ENCODE measurements at places on chromosomes 7 and 10. TPM values are rescaled to one million over a fixed set of nuclear protein-coding genes. Genes with fewer than 3 reads are reported as not detected.

SLC18A3 gene
- total RNA-seq, result not detected

SPDYE2B gene
- not detected for total RNA-seq

DLX6 gene
- not detected for total RNA-seq

UCMA gene
- not detected for total RNA-seq

PTN gene
- total RNA-seq, result 0.37 TPM

DNA sequence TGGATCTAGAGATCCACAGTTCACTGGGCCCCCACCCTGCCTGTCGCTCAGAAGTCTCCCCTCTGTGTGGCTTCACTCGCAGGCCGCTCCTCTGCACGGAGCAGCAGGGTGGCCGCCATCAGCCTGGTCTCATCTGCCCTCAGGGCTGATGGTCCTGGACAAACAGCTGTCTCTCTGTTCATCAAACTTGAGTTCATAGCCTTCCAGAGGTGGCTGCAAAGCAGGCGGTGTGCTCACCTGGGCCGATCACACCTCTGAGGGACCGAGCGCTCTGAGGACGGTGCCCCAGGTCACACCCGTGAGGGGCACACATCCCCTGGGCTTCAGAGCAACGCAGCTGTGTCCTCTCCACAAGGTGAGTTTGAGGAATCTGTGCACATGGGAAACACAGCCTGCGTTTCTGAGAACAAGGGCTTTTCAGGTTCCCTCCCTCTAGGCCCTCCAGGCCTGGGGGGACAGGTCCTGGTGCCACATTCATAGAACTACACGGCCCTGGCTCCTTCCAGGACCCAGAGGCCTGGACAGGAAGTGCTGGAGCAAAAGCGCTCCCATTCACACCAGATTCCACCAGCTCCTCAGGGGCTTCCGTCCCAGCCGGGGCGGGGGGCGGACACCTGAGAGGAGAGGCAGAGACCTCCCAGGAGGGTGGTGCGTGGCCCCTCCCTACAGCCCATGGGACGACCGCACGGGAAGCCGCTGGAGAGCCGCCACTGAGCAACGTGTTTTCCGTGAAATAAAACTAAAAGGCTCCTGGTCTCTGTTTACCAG is 31.2 kb upstream of the FAM20C start:
- ATAC-seq, result no peak

- no peak for ATAC-seq
These were observed 338.2 kb upstream of the PFKP start for GRCh38 chr10:2729197-2729596.

DNA sequence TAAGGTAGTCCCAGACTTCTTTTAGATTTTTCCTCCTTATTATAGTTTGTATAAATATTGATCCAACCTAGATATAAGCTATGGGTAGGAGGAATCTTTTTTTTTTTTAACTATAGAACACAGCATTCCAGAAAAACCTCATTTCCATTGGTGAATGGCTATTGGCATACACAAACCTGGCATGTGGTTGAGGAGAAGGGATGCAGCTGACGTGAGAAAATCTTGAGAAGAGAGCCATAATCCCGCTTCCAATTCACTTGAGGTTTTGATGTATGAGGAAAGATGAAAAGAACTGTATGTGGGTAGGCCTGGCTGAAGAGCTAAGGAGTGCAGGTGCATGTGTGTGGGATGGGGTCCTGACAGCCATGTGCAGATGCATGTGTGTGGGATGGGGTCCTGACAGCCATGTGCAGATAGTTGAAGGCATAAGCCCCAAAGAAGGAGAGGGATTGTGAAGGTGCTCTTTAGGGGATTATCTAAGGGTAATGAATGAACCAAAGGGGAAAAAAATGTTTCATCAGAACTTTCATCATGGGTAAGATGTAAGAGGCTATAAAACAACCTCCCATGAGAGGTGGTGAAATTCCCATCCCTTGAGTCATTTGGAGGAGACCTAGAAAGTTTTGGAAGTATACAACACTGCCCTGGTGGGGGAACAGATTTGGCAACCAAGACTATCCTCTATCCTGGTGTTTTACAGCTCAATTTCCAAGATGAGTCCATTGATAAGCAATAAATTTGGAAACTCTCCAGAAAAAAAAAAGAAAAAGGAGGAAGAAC is 3.8 kb upstream of the PKD2L1 start:
- no peak for ATAC-seq

- ATAC-seq, result peak; percentile 41
These were observed 44.8 kb upstream of the FAM133B start for GRCh38 chr7:92634924-92635519.

GRCh38 chr7:90816511-90817142 is 220.5 kb downstream of the CDK14 start:
- ATAC-seq, result peak; percentile 93

DNA sequence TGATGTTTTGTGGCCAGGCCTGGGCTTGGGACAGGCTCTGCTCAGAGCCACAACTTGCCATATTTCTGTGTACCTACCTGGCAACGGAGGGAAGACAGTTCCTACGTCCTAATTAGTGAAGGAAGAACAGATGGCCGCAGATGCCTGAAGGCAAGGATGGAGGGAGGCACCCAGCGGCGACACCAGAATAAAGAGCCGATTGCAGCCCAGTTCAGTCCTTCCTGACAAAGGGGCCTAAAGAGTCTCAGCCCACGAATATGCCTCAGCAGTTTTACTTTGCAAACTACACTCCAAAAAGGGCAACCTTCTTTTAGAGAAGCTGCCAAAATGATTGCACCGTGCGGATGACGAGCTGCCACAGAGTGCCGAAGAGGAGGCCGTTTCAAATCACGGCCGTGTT is 585.8 kb downstream of the GLRX3 start:
- no peak for ATAC-seq

DNA sequence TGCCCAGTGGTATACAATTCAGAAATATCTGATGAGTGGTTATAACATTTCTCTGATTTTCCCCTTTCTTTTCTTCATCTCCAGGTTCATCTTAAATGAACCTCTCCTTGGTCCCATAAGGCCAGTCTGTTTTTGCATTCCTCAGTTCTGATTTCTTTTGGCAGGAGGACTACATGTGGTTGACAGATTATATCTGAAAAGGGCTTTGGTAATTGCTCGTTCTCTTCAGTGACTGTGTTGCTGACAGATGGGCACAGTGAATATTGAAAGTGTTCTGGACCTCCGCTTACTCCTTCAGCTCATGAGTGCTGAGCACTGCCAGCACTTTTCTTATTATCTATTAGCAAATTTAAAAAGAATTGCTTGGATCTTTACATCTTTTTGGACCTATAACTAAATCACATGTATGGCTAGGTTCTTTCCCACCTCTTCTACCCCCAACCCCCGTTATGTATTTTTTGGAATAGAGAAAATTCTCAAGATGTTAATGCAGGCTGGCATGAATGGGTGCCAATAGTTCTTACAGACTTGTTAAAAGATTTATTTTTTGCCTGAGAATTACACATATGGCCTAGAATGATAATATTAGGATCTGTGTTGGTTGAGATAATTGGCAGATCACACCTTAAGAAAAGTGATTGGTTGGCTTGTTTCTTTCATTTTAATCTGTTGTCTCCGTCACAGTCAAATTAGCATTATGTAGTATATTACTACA is 323.0 kb downstream of the EXOC4 start:
- ATAC-seq, result no peak

DNA sequence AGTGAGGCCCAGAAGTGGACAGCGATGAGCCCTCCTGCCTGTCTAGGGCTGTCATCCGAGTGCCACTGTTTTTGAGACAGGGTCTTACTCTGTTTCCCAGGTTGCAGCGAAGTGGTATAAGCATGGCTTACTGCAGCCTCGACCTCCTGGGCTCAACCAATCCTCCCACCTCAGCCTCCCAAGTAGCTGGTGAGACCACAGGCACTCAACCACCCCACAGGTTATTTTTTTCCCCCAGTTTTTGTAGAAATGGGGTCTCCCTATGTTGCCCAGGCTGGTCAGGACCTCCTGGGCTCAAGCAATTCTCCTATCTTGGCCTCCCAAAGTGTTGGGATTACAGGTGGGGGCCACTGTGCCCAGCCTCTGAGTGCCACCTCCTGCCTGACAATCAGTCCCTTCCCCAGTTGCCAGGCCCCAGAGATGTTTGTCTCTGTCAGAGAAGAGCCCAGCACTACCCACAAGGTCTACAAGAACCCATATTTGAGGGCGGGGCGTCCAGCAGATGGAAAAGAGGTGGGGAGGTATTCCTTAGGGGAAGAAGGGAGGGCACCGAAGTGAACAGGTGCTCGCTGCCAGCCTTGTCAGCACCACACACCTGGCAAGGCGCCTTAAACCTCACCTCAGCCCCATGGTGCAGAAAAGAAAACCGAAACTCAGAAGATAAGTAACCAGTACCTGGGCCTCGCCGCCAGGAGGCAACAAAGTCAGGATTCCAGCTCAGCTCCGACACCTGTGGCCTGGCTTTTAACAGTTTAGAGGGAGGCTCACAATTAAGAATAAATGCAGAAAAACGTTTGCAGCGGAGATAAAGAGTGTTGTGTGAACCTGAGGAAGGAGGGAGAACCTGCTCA is 77.4 kb upstream of the ANLN start:
- ATAC-seq, result peak; percentile 80

DNA sequence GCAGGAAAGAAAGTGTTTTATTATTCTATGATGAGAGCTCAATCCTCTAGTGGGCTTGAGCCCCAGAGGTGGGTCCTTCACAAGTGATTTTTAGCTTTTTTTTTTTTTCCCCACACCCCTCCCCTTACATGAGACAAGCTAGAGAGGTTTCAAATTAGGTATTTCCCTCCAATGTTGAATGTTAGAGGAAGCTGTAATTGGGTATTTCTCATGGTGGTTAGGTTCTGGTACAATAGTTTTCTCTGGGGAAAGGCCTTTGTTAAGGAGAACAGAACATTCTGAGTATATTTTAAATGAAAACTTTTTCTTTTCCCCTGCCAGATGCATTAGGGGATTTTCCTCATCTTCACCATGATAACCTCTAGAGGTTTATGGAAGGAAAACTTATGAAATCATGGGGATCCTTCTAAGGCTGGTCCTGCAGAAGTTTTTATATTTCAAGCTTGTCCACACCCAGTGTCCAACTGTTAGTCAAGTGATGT is 1039.7 kb downstream of the NRG3 start:
- ATAC-seq, result no peak

DNA sequence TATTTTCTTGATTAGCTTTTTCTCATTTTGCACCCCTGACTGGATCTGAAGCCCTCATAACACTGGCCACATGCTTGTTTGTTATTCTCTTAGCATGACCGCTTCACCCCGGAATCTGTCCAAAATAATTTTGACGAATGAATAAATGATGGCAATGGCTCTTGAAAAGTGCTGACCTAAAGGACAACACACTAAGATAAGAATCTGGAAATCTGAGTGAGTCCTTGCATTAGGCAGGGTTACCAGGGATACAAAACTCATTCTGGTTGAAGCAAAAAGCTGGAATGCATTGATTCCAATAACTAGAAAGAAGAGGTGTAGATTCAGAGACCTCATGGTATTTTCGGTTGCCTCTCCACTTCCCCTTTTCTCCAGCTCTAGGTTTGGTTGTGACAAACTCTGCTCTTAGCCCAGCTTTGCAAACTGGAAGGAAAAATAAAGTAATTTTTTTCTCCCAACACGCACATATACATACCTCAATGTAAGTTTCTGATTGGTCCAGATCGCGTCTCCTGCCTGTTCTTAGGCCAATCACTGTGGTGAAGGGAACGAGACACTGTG is 157.4 kb downstream of the SKIDA1 start:
- no peak for ATAC-seq

- ATAC-seq, result no peak
These were observed 92.4 kb upstream of the TMEM72 start for GRCh38 chr10:44818701-44819127.

DNA sequence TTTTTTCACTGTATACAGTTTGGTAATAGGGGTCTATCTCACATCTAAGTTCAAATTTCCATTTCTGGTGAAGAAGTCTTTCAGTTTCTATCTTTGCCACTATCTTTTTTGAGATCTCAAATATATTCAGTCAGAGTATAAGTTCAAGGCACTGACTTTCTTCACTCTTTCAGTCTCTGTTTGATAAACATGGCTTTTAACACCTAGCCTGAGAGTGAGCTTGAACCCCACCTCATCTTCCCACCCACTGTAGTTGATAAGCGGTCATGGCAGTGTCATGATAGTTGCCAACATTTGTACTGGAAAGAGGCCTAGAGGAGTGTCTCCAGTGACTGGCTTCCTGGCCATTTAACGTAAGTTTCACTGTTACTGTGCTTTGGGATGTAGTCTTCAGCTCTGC is 41.2 kb upstream of the AGR3 start:
- peak; percentile 37 for ATAC-seq

DNA sequence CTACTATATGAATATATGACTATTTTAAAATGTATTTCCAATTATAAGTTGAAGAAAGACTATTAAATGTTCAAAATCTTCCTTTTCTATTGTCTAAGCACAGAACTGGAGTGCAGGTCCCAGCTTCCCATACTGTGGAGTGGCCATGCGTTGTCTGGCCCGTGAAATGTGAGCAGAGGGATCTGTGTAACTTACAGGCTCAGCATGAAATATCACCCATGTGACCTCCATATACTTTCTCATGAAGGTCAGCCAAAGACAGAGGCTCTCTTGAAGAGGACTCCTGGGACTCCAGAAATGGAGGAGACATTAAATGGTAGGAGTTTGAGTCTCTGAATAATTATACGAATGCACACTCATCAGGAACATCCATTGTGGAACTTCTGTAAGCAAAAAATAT is 92.4 kb upstream of the CAV2 start:
- ATAC-seq, result no peak

DNA sequence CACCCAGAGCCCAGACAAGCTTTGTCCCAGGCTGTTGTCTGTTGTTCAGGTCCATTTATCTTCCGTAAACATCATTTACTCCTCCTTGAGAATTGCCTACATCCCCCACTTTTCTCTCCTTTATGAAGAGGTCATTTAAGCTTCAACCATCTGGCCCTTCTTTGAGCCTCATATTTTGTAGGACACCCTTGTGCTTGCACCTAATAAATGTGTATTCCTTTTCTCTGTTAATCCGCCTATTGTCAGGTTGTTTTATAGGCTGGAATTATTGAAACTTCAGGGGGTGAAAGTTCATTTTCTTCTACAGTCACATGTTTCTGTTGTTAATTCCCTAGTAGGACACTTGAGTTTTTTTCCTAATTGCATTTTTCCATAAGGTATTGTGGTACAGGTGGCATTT is 19.6 kb upstream of the CTTNBP2 start:
- ATAC-seq, result no peak

GRCh38 chr7:25565949-25566348 is 337.7 kb upstream of the NPVF start:
- no peak for ATAC-seq

DNA sequence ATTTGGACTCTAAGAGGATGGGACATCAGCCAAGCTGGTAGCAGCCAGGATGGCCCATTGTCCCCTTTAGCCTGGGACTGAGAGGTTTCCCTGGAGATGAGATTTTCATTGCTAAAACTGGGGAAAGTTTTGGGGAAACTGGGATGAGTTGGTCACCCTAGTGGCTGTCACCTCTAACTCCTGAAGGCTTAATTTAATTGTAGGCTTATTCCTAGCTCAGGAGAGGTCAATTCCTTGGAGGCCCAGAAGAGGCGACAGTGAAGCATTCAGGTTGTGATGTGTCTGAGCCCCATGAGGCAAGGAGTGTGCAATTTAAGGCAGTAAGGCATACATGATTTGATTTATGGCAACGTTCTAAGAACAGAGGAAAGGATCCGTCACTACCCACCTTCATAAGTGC is 24.9 kb upstream of the JAZF1 start:
- ATAC-seq, result no peak

GRCh38 chr10:123718544-123719060 is 52.4 kb downstream of the GPR26 start:
- ATAC-seq, result no peak
